ENCODE measurements at places on chromosomes 5 and 9. TPM values are rescaled to one million over a fixed set of nuclear protein-coding genes. Genes with fewer than 3 reads are reported as not detected.

The HCN1 gene
- not detected for total RNA-seq

DNA sequence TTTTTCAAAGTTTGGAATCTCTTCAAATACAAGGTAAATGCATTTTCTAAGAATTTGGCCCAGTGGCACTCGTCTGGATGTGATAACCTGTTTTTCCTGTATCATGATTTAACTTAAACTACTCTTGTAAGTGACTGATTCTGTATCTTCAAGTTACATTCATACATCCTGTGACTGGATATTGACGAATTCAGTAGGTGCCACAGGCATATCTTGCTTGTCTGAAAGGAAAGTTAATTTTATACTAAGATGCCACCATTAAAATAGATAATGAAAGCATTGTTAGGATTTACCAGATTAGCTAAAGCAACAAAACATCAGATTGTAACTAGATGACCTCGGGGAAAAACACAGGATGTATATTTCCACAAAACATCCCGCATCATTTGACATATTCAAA lies 175.3 kb upstream of the ZNF608 start:
- no peak for DNase-seq

The RNF183 gene
- not detected for total RNA-seq

- DNase-seq = no peak
Measured at GRCh38 chr5:131795228-131795627, 1.6 kb downstream of the FNIP1 start.

GRCh38 chr9:17695482-17695881 lies 116.6 kb downstream of the SH3GL2 start:
- no peak for DNase-seq

DNA sequence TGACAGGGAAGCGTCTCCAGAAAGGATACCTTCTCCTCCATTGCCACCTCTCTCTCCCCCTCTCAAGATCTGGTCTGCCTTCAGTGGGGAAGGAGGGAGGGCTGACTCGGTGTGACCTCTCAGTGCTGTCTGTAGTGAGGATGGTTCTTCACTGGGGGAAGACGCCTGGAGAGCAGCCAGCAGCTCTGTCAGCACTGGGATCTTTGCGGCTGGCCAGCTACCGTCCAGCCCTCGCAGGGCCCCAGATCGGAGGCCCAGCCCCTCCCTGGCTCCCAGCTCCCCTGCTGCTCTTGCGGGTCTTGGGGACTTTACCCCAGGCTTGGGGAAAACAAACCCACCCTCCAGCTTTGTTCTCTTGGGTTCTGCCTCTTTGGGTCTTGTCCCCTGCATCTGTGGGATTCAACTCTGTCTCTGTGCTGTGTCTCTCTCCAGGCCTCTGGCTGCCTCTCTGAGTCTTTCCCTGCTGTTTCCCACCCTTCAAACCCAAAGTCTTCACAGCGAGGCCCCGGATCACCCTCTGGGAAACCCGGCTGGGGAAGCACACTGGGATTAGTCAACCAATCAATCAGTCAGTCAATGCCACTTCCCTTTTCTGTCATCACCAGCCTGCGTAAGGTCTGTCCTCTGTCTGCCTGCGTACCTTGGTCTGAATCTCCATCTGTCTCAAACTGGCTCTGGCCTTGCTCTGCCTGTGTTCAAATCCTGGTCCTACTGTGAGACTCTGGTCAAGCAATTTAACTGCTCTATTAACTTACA lies 23.0 kb downstream of the FGF18 start:
- DNase-seq = no peak

The TMEM38B gene
- total RNA-seq = 8.2 TPM

DNA sequence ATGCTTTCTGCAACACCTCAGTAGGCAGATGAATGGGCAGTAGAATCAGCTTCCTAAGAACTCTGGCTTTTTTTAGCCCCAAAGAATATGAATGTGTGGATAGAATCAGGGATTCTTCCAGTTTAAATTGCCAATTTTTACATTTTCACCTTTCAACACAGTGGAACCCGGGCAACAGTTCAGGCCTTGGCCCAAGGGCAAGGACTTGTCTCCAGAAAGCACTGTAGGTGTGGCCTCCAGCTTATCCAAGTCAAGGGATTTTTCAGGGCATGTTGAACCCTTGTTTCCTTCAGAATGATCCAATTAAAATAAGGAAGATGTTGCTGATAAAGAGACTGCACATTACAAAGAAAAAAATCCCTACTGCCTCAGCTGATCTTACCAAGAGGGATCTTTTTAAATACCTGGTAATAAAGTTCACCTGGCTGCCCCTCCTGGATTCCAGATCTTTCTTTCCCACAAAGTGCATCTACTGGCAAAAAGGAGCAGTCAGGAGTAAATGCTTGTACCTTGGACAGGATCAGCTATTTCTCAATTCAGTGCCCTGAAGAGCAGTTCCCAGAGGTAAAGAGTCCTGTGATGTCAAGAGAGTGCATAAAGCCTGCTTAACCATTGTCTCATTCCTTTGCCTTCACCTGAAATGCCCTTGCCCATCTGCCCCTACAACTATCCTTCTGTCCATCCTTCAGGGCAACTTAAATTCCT lies 80.1 kb upstream of the PLPP6 start:
- no peak for DNase-seq

DNA sequence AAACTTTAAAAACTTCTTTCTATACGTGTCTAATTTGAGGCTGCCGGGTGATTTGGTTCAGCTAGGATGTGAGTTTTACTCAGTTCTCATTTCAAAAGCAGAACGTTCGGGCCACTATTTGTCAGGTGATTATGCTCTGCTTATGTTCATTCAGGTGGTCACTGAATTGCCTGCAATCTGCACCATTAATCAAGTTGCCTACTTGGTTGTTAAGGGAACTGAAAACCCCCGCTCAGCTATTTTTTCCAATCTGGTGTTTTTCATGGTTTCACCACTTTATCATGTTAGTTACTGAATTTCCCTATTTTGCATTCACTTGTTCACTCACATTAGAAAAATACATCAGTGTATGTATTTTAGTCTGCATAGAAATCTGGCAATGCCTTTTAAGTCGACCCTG lies 523.0 kb downstream of the CSNK1G3 start:
- no peak for DNase-seq

The SLC9A3 gene
- total RNA-seq = 3.3 TPM

DNA sequence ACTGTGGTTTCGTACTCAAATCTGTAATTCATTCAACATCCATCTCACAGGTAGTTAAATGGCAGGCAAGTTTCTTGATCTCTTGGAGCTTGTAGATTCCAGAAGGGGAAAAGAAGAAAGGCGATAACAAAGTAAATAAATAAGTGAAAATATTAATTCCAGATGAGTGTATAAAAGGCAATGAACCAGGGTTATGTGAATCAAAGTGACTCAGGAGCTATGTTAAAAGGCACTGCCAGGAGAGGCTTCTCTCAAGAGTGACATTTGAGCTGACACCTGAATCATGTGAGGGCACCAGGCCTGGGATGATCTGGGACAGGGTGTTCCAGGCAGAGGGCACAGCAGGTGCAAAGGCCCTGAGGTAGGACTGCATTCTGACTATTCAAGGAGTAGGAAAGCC lies 45.0 kb downstream of the DOCK2 start:
- DNase-seq = no peak

DNA sequence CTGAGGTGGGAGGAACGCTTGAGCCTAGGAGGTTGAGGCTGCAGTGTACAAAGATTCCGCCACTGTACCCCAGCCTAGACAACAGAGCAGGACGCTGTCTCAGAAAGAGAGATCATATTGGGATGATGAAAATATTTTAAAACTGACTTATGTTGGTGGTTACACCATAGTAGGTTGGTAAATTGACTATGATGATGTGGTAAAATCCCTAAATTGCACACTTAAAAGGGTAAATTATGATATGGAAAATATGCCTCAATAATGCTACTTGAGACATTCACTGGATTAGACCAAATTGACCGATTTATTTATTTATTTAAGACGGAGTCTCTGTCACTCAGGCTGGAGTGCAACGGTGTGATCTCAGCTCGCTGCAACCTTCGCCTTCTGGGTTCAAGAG lies 21.9 kb upstream of the TOR1B start:
- no peak for DNase-seq

DNA sequence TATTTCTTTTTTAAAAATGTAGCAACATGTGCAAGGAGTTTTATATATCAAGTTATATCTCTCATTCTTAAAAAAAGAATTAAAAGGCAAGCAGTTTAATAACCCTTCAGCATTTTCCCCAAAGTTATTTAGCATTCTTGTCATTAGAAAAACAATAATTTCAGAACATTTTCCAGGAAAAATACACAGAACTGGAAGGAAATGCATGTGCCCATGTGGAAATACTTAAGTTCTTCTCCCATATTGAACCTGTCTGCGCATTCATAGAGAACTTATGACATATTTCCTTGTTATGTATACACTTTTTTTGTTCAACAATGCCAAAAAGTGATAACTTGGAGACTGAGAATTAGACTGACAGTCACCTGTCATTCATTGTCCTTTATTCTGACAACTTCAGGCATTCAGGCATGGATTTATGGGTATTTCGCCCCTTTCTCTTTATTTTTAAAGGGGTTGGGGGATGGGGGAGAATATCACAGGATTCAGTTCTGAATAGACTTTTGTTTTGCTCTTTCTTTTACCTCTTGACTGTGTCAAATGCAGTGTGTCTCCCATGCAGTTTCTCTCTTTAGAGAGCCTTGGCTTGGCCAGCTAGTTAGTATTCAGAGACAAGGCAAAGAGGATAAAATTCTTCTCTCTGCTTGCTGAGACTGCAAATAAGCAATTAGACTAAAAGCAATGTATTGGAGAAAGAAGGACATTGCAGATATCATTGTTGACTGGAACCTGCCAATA lies 701.0 kb downstream of the NR2F1-AS1 start:
- no peak for DNase-seq

GRCh38 chr5:176927562-176927961 lies 28.4 kb upstream of the HK3 start:
- no peak for DNase-seq

DNA sequence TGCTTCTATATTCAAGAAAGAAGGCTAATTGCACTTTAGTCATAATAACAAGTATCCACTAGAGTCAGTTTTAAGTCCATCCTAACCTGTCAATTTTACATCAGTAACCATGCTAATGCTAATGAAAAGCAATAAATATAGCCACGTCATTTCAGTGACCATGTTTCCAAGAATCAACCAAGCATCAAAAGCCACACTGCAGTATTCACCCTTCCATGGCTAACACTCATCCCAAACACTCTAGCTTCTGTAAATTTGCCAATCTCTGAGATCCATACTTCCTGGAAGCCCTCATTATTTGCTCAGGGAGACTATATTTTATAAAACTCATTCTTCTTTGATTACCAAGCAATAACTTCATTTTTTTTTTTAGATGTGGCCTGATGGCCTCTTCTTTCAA lies 712.0 kb downstream of the CETN3 start:
- no peak for DNase-seq

DNA sequence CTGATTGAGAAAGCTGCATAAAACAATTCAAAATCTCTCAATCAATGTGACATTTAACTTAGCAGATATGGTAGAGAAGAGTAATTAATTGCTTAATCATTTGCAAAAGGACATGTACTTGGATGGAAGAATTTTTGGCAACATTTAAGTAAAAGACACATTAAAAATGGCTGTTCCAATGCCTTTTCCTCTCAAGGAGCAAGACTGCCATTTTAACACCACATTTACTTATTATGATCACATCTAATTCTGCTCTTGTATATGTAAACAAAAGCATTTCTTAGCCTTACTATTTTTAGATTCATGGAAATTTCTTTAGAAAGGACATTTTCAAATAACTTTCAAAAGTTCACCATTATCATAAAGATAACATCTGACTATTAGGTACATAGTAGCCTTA lies 360.0 kb downstream of the HINT1 start:
- no peak for DNase-seq

DNA sequence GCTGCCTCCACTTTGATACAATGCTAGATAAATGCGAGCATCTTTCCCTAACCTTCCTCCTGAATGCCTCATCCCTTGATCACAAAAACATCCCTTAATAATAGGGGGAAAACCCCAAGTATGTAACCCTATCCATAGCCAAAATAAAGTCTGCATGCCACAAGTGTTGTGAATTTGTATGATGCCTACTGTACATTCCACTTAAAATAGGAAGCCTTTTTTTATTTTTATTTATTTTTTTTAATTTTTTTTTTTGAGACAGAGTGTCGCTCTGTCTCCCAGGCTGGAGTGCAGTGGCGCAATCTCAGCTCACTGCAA lies 207.0 kb downstream of the AOPEP start:
- no peak for DNase-seq

DNA sequence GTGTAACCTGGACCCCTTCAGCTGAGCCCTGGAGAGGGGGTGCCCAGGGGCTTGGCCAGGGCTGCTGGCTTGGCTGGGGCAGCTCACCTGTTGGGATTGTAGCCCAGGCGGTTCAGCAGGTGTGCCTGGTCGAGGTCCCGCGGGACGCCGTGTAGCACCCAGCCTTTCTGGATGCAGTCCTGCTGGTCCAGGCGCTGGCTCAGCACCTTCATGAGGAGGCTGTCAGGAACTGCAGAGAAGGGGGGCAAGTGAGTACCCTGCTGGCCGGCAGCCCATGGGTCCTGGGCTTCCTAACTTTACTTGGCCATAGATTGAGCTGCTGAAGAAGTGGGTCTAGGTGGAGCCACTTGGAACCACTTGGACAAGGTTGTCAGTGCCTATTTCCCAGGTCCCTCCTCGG lies 85.5 kb downstream of the AK8 start:
- DNase-seq = no peak

DNA sequence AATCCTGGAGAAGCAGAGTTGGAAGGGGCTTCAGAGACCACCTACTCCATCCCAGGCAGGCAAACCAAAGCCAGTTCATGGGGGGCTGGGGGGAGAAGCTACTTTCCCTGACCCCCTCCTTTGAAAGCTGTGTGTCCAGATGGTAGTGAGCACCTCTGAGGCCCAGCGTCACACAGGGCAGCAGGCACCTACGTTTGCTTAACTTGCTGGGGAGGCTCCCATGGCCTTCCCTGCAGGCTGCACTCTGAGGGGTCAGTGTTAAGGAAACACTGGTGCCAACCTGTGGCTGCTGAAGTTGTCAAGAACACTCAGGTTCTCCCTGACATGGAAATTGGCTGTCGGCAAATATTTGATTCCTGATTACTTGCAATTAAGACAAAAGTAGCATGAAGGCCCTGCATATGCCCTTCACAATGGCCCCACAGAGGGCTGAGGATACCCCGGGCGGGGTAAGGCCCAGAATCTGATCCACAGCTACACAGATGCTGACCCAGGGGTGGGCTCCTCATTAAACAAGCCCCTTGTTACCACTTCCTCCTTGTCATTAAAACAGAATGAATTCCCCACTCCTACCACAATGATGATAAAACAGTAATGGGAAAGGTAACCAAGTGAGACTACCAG lies 208.5 kb downstream of the FSTL4 start:
- no peak for DNase-seq

- DNase-seq = no peak
Measured at GRCh38 chr5:160260881-160261815, 31.8 kb downstream of the FABP6 start.

The ABLIM3 gene
- total RNA-seq = not detected

- DNase-seq = no peak
Measured at GRCh38 chr5:167285591-167285990, 1005.9 kb upstream of the WWC1 start.

The TLX3 gene
- total RNA-seq = not detected

GRCh38 chr5:57538341-57538955 lies 55.8 kb upstream of the ACTBL2 start:
- no peak for DNase-seq
